CD8-positive, alpha-beta T cell (primary cell): ENCODE measurements at places on chromosomes 7 and 10.

DNA sequence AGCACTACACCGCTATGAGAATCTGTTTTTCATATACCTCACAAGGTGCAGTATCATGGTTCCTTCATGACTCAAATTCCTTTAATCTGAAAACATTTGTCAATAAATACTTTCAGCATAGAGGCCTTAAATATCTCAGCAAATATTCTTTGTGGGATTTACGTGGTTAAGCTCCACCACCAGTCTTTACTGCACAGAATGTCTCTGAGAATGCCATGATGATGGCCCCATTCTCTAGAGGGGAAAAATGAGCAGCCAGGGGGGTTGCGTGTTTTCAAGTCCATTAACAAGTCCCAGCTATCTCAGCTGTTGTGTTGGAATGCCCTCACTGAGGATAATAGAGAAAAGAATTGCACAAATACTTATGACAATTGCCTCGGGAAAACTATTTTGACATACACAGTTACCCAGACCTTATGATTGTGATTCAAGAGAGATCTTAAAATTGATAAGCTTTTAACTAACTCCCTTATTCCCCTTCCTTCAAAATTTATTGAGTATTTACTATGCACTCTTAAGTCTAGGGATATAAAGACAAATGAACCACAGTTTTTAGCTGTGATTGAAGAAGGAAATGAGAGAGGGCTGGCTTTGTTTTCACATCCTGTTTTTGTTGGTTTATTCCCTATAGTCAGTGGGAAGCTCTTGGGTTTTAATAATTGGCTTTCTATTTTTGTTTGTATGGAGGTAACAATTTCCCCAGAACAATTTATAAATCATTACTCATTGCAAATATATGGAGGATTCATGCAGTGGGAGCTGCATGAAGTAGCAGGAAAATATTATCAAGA lies 176.5 kb upstream of the VWC2 start:
- DNase-seq = no peak

- DNase-seq = no peak
Measured at GRCh38 chr10:103554488-103555324, 61.2 kb downstream of the NEURL1 start.

DNA sequence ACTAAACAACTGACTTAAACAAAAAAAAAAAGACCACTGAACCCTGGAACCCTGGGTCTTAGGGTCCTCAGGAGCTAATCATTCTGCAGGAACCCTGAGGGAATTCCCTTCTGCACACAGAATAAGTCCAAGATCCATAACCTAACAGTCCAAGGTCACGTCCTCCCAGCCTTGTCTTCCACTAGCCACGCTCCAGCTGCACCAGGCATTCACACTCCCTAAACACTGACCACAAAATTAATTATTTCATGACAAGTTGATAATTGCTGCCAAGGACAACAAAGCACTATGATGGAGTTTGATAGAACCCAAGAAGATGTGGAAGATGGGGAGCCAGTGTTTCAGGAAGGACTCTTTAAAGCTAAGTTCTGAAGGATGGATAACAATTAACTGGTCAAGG lies 130.6 kb downstream of the SH3PXD2A start:
- DNase-seq = no peak

GRCh38 chr7:69957661-69958060 lies 359.4 kb downstream of the AUTS2 start:
- DNase-seq = no peak

DNA sequence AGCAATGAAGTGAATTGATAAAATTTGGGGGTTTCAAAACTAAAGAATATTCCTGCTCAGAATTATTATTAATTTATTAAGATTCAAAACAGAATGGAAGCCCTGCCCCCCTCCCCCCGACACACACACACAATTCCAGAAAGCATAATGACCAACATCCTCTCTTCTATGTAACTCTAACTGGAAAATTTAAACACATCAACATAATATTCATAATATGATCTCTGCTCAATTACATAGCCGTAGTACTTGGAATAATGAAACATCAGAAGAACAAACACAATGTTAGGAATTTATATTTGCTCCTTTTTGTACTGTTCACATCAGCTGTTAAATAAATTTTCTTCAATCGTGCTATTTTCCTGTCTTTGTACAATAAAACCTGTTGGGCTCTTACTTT lies 20.8 kb downstream of the PCLO start:
- no peak for DNase-seq

DNA sequence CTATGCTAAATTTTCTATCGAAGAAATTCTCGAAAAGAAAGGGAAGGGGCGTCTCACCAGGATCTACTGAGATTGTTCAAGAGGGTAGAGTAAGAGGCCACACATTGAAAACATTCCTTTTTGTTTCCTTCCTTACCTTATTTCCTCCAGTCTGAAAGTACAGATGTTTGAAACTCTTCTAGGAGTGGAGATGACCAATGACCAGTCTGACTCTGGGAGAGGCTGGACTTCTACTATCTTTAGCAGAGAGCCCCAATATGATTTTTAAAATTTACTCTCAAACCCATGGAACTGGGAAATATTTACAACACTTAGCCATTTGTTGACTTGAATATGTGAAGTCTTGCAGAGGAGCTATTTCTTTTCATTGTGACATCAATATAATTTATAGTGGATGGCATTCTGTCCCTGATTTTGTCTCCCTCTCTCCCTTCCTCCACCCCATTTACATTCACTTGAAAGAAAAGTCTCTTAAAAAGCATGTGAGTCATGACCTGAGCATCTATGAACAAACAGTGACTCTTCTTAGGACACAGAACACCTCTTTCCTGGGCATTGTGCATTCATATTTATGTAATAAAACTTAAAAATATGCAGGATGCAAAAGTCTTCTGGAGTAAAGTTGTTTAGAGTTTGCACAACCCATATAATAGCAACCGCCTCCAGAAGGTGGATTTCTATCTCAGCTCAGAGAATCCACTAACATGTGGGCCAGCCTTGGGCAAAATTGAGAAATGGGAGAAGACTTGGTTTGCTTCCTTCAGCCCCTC lies 31.2 kb upstream of the BMPER start:
- DNase-seq = no peak

DNA sequence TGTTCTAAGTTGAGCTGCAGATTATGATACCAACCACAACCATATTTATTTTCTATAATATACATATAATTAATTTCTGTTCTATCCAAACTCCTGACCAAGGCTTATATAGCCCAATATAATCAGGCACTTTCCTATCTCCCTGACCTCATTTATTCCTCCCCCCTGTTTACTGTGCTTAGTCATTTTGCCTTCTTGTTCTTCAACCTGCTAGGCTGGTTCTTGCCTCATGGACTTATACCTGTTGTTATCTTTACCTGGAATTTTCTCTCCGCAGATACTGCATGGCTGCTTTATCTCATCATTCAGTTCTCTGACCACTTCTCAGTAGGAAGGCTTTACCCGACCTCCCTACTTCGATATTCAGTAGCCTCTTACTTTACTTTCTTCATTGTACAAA lies 24.9 kb upstream of the FAM3C start:
- DNase-seq = no peak

DNA sequence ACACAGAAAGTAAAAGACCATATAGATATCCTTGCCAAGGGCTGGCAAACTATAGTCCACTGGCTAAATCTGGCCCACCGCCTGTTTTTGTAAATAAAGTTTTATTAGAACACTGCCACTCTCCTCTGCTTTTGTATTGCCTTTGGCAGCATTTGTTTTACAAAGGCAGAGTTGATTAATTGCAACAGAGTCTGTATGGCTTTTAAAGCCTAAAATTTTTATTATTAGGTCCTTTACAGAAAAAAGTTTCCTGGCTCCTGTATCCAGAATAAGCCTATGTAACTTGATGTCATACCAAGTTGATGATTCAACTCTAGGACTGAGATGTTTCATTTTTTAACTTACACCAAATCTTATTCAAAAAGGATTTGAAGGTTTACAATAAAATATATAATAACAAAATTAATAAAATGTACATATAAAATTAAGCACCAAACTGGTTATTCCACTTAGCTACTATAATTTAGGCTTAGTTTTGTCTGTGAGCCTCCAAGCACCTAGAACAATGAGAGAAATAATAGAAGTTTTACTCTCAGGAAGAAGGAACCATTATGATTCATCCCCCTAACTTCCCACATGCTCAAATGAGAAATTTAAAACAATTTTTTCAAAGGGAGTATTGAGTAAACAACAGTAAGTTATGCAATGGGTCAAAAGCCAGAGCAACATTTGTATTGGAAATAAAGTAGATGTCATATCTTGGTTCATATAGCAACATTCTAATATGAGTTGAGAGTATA lies 31.9 kb downstream of the CPED1 start:
- DNase-seq = no peak

DNA sequence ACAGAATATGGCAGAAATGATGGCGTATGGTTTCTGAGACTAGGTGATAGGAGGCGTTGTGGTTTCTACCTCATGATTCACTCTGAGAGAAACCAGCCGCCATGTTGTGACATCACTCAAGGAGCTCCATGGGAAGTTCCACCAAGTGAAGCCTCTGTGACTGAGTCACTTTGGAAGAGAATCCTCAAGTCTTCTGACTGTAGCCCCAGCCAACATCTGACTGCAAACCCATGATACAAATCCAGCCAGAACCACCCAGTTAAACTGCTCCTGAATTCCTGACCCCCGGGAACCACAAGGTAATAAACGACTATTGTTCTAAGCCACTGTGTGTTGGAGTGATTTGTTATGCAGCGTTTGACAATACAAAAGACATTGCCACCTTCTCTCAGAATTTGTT lies 91.1 kb upstream of the CARD11 start:
- DNase-seq = no peak

DNA sequence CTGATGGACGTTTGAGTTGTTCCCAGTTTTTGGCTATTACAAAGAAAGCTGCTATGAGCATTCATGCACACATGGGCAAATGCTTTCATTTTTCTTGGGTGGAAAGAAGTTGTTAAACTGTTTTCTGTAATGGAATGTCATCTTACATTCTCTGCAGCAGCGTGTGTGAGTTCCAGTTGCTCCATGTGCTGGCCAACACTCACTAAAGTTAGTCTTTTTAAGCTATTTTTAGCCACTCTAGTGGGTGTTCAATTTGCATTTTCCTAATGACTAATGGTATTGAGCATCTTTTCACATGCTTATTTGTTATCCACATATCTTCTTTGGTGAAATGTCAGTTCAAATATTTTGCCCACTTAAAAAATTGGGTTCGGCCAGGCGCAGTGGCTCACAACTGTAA lies 82.8 kb upstream of the COL13A1 start:
- no peak for DNase-seq

- no peak for DNase-seq
Measured at GRCh38 chr7:29853789-29854188, 47.5 kb downstream of the WIPF3 start.

DNA sequence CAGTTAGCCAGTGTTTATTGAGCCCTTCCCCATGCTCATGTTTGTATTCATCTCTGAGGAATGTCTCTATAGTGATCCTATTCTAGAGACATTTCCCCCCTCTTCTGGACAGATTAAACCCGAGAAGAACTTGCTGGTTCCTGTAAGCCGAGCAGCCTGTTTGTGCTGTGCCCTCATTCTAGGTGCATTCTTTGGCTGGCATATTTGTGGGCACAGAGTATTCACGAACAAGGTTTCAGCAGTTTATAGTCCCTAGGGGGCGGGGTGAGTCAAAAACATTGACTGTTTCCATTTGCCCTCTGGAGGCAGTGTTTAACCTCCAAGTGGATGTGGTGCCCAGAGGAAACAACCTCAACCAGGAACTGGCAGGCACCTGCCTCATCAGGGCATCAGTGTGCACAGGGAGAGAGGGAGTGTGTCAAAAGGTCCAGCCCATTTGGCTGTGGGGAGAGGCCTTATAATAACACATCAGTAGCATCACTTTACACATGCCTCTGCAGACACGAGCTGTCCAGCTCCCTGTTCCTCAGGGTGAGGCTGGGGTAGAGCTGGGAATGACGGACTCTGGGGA lies 273.3 kb upstream of the LRGUK start:
- DNase-seq = no peak

DNA sequence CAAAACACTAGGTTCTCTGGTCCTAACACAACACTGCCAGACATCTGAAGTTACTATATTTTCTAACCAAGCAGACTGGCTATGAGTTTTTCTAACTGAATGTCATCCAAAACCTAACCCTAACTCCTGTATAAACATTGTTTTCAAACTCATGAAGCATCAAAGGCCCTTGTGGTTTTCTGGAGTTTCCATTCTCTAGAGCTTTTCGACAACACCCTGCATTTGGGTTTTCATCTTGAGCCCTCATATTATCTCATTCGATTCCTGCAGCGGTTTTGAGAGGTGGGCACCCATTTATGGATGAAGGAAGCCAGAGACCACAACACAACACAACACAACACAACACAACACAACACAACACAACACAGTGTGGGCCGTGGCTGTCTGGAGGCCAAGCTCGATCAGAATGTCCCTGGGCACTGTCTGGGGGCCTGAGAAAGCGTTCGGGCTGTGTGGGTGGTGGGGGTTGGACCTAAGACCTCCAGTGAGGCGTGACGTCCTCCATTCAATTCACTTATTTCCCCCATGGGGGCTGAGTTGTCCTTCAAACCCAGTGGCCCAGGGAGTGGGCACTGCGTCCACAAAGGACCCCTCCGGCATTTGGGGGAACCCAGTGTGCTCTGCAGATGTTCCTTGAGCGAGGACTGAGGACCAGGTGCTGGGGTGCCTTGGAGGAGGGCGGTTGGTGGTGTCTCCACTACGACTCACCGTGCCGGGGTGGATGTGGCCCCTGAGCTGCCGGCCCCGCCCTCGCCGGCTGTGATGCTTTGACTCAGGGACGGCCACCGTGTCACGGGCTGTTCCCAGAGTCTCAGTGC lies 490.4 kb downstream of the DNAJB6 start:
- no peak for DNase-seq

DNA sequence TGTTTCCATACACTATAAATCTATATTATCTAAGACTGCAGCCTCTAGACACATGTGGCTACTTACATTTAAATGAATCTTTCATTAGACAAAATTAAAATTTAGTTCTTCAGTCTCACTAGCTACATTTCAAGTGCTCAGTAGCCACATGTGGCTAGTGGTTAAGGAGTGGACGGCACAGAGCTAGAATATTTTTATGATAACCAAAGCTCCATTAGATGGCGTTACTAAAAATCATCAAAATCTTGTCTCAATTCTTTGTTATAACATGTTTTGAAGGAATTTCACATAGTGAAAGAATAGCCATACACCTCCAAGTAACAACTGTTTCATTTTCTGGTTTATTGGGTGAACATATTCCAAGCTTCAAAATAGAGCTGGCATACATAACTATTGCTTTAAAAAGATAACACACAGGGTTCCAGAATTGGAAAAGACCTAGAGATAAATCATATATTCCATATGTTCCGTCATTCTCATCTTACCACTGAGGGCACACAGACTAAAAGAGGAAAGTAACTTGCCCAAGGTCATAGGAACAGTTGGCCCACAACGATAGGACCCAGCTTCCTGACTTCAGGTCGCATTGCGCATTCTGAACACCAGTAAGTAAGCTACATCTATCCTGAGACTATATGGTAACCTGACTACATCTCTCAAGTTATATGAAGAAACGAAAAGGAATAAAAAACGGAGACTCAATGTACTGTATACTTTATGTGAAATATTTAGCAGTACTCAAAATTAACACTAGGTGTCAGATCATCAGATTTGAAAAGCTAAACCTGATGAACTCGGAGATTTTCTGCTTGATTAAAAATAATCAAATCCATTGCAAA lies 66.6 kb downstream of the CAV1 start:
- DNase-seq = no peak

- DNase-seq = no peak
Measured at GRCh38 chr10:2953495-2953894, 113.9 kb upstream of the PFKP start.

GRCh38 chr7:116876664-116877442 lies 14.5 kb downstream of the CAPZA2 start:
- no peak for DNase-seq

- DNase-seq = no peak
Measured at GRCh38 chr7:80841423-80841955, 77.4 kb downstream of the SEMA3C start.
